HT-29 (cell line): ENCODE measurements at places on chromosomes 5 and 9. TPM values are rescaled to one million over a fixed set of nuclear protein-coding genes. Genes with fewer than 3 reads are reported as not detected.

The GFI1B gene
- not detected in 2 replicates for total RNA-seq

The F2RL1 gene
- total RNA-seq = 52.8 and 61.7 TPM in 2 replicates

The LHX2 gene
- not detected in 2 replicates for total RNA-seq

The SPATA31E1 gene
- total RNA-seq = not detected in 2 replicates

The DMRT3 gene
- not detected in 2 replicates for total RNA-seq

The ZDHHC11B gene
- 3.7 and 5.2 TPM in 2 replicates for total RNA-seq

The HDHD3 gene
- total RNA-seq = 73.3 and 78.1 TPM in 2 replicates

The C9 gene
- total RNA-seq = not detected in 2 replicates

The ANKRD34B gene
- not detected in 2 replicates for total RNA-seq

The SOWAHA gene
- 2.9 and 4.6 TPM in 2 replicates for total RNA-seq

The ISL1 gene
- total RNA-seq = 13.2 and 15.3 TPM in 2 replicates

The ARID3C gene
- not detected in 2 replicates for total RNA-seq

The PCDHB3 gene
- 0.03 TPM in 1 of 2 replicates, not detected in the other for total RNA-seq

The GABRP gene
- 7.4 and 11.0 TPM in 2 replicates for total RNA-seq

The CTXN3 gene
- not detected in 2 replicates for total RNA-seq

The INSL6 gene
- not detected in 2 replicates for total RNA-seq

The ACER2 gene
- 1.9 and 3.0 TPM in 2 replicates for total RNA-seq

The LAMC3 gene
- not detected in 2 replicates for total RNA-seq

The HAPLN1 gene
- total RNA-seq = not detected in 2 replicates

The SEC16A gene
- total RNA-seq = 37.9 and 43.5 TPM in 2 replicates

The CAVIN4 gene
- total RNA-seq = 0.08 and 0.10 TPM in 2 replicates

The AP3S1 gene
- 22.8 and 28.8 TPM in 2 replicates for total RNA-seq

The UGT3A2 gene
- total RNA-seq = not detected in 2 replicates

The PMPCA gene
- total RNA-seq = 147 and 152 TPM in 2 replicates

The DAPK1 gene
- total RNA-seq = 37.1 and 39.0 TPM in 2 replicates

The ARHGEF37 gene
- total RNA-seq = 0.10 and 0.15 TPM in 2 replicates

The IFNE gene
- 0.52 and 0.56 TPM in 2 replicates for total RNA-seq

The NTNG2 gene
- not detected in 2 replicates for total RNA-seq

The ZMAT2 gene
- total RNA-seq = 26.8 and 29.3 TPM in 2 replicates

The PLPP1 gene
- 53.3 and 55.8 TPM in 2 replicates for total RNA-seq

The LCNL1 gene
- total RNA-seq = not detected in 2 replicates

The GPX3 gene
- total RNA-seq = 35.0 and 36.4 TPM in 2 replicates

The RNF183 gene
- total RNA-seq = 6.1 and 7.1 TPM in 2 replicates

The PIP5K1B gene
- total RNA-seq = 1.1 and 1.2 TPM in 2 replicates

The TNFSF8 gene
- not detected in 2 replicates for total RNA-seq

The NREP gene
- total RNA-seq = 0.97 and 3.5 TPM in 2 replicates

The FOXD1 gene
- total RNA-seq = 0.20 and 0.31 TPM in 2 replicates

The FOXI1 gene
- total RNA-seq = not detected in 2 replicates

The ELOVL7 gene
- total RNA-seq = 4.4 and 6.4 TPM in 2 replicates

The PFN3 gene
- total RNA-seq = not detected in 2 replicates

The CDC23 gene
- total RNA-seq = 7.3 and 11.5 TPM in 2 replicates

The CYFIP2 gene
- total RNA-seq = 14.8 and 14.9 TPM in 2 replicates

The GARIN3 gene
- total RNA-seq = not detected in 2 replicates

The KLF4 gene
- 51.6 and 53.9 TPM in 2 replicates for total RNA-seq

The POU4F3 gene
- 0.16 TPM in 1 of 2 replicates, not detected in the other for total RNA-seq
